Heart left ventricle (tissue), 16 donors: ENCODE measurements at places on chromosomes 2 and 18. TPM values are rescaled to one million over a fixed set of nuclear protein-coding genes. Genes with fewer than 3 reads are reported as not detected.

- DNase-seq = no peak
Measured at GRCh38 chr2:155412598-155412997, 714.1 kb downstream of the KCNJ3 start.

DNA sequence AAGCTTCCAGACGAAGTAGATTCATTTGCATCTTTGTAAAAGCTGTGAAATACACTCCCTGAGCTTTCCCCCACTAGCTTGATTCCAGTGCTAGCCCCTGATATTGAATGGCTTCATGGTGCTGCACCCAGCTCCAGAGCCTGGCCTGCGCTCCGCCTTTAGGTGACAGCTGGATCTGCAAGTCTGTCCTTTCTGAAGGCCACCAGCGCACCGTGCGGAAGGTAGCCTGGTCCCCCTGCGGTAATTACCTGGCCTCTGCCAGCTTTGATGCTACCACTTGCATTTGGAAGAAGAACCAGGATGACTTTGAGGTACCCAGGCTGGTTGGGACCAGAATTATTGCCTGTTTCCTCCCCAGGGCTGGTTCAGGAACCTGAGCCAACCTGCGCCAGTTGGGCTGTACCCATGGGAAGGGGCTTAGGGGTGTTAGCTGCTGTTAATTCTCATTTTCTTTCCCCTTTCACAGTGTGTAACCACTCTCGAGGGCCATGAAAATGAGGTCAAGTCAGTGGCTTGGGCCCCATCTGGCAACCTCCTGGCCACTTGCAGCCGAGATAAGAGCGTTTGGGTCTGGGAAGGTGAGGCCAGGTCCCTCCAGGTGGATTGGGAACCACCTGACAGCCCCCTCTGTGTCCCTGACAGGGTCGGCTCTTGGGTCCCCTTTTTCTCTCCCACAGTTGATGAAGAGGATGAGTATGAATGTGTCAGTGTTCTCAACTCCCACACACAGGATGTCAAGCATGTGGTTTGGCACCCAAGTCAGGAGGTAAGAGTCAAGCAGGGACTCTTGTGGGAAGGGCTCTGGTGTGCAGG lies 1.3 kb downstream of the CIAO1 start:
- no peak for DNase-seq

DNA sequence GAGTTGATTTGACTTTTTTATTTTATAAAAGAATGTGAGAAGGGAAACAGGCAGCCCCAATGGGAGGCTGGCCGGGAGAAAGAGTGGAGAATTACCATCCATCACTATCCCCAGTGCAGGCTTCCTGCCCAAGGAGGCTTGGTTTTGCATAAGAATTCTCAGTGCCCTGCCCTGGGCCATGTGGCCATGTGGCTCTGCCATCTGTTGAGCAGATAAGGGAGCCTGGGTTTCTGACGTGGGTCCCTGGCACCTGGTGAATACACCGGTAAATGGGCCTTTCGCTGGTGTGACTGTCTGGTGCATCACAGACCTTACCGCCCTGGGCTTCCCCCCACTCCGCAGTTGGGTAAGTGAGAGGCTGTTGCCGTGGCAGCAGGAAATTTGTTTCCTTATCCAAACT lies 54.5 kb upstream of the TMEM163 start:
- DNase-seq = no peak

DNA sequence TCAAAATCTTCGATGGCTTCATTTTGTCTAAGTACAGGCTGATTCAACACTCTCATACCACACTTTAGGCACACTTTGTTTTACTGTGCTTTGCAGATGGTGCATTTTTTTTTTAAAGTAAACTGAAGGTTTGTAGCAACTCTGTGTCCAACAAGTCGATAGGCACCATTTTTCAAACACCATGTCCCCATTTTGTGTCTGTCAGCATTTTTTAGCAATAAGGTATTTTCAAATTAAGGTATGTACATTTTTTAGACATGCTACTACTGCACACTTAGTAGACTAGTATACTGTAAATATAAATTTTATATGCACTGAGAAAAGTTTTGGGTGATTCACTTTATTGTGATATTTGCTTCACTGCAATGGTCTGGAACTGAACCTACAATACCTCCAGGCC lies 44.4 kb downstream of the ORC4 start:
- no peak for DNase-seq

DNA sequence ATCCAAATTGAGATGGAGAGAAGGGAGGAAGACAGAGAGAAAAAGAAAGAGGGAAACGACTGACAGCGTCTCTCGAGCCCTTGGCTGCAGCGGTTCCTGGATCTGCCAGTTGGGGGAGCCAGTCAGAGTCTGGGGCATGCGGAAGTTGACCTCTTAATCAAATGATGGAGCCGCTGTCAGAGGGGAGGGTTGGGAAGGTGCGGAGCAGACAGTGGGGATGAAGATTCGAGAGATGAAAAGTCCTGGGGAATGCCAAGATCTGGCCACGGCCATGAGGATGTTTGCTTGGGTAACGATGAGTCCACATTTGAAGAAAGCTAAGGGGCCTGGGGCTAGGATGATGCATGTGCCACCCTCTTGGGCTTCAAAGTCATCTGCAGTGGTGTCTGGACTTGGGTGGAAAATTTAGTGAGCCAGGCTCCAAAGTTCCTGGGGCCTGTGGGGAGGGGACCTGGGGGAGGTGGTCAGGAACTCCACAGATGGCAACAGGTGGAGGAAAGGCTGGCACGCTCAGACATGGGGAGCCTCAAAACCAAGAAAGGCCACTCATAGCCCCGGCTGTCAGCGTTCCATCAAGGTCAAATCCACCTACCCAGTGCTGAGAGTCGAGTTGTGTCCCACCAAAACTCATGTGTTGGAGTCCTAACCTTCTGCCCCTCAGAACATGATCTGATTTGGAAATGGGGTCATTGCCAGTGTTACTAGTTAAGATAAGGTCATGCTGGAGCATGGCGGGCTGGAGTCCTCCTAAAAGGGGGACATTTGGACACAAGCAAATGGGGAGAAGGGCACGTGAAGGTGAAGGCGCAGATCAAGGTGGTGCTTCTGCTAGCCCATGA lies 200.1 kb downstream of the NDUFA10 start:
- peak; percentile 7 for DNase-seq

GRCh38 chr2:172446474-172447063 lies 19.2 kb downstream of the ITGA6 start:
- DNase-seq = no peak

DNA sequence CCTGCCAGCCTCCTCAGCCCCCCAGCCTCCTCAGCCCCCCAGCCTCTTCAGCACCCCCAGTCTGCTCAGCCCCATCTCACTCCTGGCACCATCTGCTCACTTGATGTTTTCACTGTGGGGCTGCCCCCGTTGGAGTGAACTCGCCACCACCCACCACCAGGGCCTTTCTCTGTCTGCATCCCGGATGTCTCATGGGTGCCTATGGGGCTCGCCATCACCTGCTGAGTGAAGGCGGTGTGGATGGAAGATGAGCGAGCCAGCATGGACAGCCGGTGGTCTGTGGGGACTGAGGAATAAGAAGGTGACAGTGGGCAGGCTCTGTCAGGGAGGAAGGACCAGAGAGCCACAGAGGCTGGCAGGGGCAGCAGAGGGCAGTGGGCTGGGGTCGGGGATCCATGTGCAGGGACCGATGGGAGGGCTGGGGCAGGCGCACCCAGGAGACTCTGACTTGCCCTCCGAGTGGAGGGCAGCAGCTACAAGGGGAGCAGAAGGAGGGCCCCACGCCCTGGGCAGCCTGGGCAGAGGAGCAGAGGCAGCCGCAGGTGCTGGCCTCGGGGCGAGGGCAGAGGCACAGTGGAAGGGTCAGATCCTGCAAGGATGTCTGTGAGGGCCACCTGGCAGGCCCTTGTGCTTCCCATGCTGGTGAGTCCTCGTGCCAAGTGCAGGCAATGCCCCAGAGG lies 74.7 kb upstream of the ODC1 start:
- DNase-seq = no peak

GRCh38 chr2:210224941-210225672 lies at the start of gene ACADL:
ACADL (minus strand) TSS chr2:210225447; CDS start chr2:210225263, 184 bp downstream.
- peak; percentile 47 for DNase-seq

GRCh38 chr2:145691659-145692058 lies 1171.7 kb upstream of the ZEB2 start:
- DNase-seq = no peak

- DNase-seq = no peak
Measured at GRCh38 chr2:119739580-119740255, 20.0 kb upstream of the PTPN4 start.

DNA sequence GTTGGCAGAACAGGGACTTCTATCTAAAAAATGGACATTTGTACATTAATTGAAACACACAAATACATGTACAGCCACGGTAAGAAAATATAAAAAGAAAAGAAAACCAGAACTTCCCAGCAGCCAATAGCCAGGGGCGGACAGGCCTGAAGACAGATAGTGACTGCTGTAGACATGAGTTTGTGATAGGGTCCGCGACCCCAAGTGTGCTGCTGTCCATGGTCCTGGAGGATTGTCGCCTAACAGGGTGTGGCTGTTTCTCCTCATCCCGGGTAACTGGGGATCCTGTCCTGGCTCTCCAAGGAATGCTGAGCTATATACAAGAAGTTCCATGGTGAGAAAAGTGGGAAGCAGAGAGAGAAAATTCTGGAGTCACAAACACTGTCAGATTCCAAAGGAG lies 266.5 kb upstream of the SALL3 start:
- DNase-seq = no peak

GRCh38 chr2:200640901-200641300 lies 55.1 kb downstream of the AOX1 start:
- no peak for DNase-seq

DNA sequence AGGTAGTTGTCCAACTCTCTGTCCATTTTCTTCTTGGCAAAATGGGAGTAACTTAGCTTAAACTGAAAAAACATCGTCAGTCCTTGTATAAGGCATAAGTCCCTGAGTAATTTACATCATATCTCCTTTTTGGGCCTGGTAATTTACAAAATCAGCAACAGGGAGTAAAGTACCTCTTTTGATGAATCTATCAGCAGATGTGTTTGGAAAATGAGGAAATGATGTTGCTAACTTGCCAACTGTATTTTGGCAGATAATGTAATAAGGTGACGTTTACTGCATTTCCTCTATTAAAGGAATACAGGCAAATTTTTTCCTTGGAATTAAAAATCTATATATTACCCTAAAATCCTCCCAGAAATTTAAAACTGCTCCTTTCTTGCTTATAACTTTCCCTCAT lies 29.2 kb downstream of the ANKRD44 start:
- no peak for DNase-seq

DNA sequence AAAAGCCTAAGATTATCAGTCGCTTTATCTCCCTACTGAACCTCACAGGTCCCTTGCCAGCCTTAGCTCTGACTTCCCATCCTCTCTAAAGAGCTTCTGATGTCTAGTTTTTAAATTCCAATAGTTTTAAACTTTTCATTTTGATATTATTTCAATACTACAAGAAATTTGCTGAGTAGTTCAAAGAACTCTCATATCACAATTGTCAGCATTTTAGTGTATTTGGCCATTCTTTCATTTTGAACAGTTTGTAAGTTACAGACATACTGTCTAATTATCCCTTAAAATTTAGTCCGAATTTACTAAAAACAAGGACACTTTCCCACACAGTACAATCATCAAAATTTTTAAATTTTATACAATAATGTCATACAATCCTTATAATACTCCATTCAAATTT lies 666.8 kb upstream of the SETBP1 start:
- no peak for DNase-seq

DNA sequence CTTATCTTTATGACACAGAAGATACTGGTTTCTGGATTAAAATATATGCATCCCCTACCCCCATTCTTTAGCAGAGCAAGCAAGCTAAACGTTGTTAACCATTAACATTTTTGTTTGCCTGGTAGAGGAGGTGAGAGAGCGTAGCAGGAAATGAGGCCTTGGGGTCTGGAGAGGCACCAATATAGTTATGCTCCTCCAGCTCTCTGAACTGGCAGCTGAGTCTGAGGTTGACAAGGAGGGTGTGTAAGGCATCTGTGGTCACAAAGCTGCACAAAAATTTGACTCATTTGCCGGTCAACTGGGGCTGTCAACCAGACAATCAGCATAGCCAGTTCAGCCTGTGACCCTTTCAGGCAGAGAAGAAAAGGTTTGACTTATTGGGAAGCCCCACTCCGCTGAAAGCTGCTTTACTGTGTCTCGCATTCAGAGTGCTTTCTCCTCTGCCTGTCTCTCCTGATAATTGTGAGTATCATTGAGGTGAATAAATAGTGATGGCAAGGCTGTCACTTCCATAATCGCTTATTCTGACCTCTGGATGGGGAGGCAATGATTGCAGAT lies 647.5 kb upstream of the SETBP1 start:
- DNase-seq = no peak

DNA sequence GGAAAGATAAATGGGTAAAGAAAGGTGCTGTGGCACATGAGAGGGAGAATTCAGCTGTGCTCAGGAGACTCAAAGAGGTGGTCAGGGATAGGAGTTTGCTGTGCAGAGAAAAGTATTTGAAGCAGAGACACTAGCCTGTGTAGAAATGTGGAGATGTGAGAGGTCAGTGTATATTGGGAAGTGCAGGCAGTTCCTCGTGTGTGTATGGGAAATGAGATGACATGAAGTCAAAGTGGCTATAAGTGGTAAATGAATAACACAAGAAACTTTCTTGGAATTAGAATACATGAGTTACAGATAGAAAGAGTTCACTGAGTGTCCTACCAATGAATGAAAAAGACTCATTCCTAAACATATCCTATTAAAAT lies 11.6 kb downstream of the MAP3K20 start:
- no peak for DNase-seq

DNA sequence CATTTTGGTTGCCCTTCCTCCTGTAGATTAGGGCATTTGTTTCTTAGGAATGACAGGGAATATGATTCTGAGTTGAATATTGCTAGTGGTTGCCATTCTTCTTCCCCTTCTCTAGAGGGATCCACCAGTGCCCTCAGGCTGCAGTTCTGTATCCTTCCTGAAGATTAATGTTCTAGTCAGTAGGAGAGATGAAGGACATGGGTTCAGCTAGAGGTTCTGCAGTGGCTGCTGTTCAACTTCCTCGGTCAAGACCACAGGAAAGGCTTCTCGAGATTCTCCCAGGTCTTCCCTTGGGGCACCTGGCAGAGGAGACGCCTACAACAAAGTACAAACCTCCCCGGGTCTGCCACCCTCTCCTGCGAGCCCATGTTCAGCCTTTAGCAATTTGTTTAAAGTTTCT lies 325.5 kb downstream of the AFF3 start:
- DNase-seq = no peak

The STAT4 gene
- 0.81 TPM for total RNA-seq

The SCYGR4 gene
- not detected for total RNA-seq

The LPIN1 gene
- 37.4 TPM for total RNA-seq

The RPRM gene
- total RNA-seq = not detected

The OSBPL6 gene
- total RNA-seq = 4.2 TPM

The MYO3B gene
- total RNA-seq = not detected

The NAT8 gene
- total RNA-seq = not detected

The CENPA gene
- total RNA-seq = 4.9 TPM

The C2orf76 gene
- 9.2 TPM for total RNA-seq

The KLHL30 gene
- total RNA-seq = 19.8 TPM
